GOT3 (cell line): ENCODE measurements at places on chromosomes 16 and 17.

DNA sequence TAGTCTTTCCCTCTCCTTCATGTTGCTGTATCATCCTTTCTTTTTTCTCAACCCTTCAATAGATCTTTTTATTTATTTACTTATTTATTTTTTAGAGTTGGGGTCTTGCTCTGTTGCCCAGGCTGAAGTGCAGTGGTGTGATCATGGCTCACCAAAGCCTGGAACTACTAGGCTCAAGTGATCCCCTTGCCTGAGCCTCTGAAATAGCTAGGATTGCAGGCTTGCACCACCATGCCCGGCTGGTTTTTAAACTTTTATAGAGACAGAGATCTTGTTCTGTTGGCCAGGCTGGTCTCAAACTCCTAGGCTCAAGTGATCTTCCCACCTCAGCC is 51.7 kb downstream of the SNX29 start:
- no peak for DNase-seq

DNA sequence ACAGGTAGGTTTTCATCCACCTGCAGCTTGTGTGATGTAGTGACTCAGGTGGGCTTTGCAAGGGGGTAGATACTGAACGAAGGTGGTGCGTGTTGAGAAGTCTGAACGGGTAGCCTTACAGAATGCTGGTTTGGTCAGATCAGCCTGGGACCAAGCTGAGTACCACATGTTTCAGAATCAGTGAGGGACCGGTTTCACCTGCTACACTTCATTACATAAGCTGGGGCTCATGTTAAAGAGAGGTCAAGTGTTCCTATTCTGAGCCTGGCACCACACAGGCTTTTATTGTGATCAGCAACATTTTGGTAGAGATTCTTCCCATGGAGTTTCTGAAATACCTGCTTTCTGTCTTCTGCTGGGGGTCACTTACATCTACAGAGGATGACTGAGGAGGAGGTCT is 207.4 kb upstream of the EEF2KMT start:
- no peak for DNase-seq

DNA sequence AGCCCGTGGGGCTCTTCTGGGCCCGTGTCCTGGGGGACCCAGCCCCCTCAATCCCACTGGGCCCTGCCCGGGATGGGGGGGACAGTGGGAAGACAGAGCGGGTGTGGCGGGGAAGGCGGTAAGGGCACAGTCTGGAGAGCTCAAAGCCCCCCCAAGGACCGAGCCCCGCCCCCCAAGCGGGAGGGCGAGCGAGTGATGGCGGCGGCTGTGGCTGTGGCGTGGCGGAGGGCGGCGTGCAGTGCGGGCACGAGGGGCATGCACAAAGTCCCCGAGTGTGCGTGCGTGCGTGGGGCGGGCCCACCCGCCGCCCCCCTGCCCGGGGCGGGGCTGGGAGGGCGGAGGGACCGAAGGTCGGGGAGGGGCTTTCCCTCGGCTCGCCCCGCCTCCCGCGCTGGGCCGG is 3.6 kb upstream of the WDR24 start:
- DNase-seq, result no peak

- DNase-seq, result no peak
These were observed 29.2 kb downstream of the RAP1GAP2 start for GRCh38 chr17:2825253-2825970.

GRCh38 chr16:53946746-53947386 is 242.9 kb downstream of the FTO start:
- DNase-seq, result no peak

- no peak for DNase-seq
These were observed 13.1 kb upstream of the SEZ6 start for GRCh38 chr17:29018788-29019474.

DNA sequence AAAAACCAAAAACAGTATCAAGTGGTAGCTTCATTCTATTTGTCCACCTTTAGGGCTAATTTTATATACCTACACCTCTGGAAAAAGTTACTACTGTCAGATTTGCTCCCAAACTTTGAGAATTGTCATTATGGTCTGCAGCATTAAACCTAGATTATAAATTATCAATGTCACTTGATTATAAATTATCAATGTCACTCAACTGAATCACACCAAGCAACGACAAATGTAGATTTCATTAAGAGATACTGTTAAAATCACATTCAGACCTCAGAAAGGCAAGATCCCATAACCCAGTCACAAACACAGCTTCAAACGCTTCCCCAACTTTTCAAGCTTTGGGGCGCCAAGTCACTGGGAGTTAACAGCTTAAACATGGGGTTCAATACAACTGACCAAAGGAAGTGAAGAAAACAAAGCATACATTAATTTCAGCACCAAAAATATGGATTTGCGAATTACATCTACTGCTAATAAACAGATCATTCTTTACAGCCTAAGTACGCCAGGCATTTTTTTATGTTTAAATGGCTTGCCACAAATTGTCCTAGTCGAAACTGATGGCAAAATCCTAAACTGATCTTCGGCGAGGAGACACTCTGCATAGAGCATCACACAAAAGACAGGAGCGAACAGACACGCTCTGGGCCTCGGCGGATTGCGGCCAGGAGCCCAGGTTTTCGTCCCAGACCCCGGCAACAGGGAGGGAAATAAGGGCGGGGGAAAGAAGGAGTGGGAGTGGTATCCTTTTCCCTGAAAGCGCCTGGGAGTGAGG is 981 bp downstream of the GLG1 start:
- no peak for DNase-seq

GRCh38 chr17:21454441-21454840 is 78.3 kb downstream of the KCNJ12 start:
- DNase-seq, result no peak

DNA sequence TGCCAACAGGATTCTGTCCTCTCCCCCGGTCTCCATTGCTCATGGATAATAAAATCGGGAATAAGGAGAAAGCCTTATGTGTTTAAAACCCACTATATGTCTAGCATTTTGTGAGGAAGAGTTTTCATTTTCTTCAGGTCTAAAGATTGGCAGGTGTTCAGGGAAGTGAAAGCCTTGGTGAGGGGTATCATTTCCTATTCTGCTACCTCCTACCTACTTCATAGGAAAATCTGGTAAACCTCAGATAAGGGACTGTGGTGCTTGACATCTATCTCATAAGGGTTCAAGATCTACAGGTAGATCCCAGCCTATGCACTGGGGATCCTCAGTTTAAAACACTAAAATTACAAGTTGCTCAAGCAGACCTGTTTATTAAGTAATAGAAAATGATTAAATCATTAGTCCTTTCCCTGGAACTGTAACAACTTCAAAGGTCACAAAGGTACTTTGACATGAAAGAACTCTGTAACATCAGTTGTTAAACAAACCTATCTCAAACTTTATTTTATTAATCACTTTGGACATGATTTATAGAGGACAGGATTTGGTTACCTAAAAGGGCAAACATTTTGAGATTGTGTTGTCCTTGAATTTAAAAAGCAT is 6.5 kb downstream of the MOSMO start:
- no peak for DNase-seq

- DNase-seq, result no peak
These were observed 257.6 kb upstream of the SDK2 start for GRCh38 chr17:73901661-73902415.

DNA sequence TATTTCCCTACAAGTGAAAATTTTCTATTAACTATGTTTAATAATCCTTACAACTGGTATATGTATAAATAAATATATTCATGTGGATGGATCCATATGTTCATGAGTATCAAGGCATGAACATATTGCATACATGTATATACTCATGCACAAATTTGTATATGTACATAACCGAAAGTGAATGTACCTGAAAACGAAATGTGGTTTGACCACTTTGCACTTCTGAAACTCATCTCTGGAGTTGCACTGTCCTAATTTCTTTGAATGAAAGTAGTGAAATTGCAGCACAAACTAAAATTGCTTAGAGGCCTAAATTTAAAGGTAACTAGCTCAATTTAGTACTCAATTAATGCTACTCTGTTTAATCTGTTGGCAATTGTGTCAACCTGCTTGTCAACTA is 27.4 kb upstream of the GNAO1 start:
- no peak for DNase-seq
